A549 treated with Hydrocortisone at 1 μM for 4 hours (cell line): ENCODE measurements at places on chromosomes 12 and 14. TPM values are rescaled to one million over a fixed set of nuclear protein-coding genes. Genes with fewer than 3 reads are reported as not detected.

The CLEC2A gene
- not detected in 5 replicates for total RNA-seq

The SLC4A8 gene
- total RNA-seq = 1.1 to 1.5 TPM (median 1.3 TPM) in 5 replicates

The FBXW8 gene
- 5.2 to 6.7 TPM (median 6.4 TPM) in 5 replicates for total RNA-seq

The MYF5 gene
- not detected in 5 replicates for total RNA-seq

The RAD51AP1 gene
- 14.8 to 26.3 TPM (median 17.7 TPM) in 5 replicates for total RNA-seq

The TMEM117 gene
- total RNA-seq = 1.2 to 2.2 TPM (median 1.7 TPM) in 5 replicates

The CCDC197 gene
- not detected in 5 replicates for total RNA-seq

The TTC9 gene
- total RNA-seq = 2.8 to 3.5 TPM (median 3.3 TPM) in 5 replicates

The TAS2R43 gene
- not detected in 5 replicates for total RNA-seq

The LHX5 gene
- total RNA-seq = 0.02 TPM in 1 of 5 replicates, not detected in the others

The MYH6 gene
- 0.03 to 0.16 TPM (median 0.12 TPM) in 5 replicates for total RNA-seq

The CHST11 gene
- 16.4 to 19.0 TPM (median 17.8 TPM) in 5 replicates for total RNA-seq

The RERGL gene
- total RNA-seq = not detected in 5 replicates
